ENCODE measurements at places on chromosomes 6 and 20. TPM values are rescaled to one million over a fixed set of nuclear protein-coding genes. Genes with fewer than 3 reads are reported as not detected.
A peak's percentile ranks its signal among the peaks of the same experiment; 100 is the strongest.

GRCh38 chr20:62675156-62675876, 33.0 kb downstream of the SLCO4A1 start:
- no peak for DNase-seq
- H3K4me3 ChIP-seq, result no peak overlapping the region
- H3K27ac ChIP-seq, result no peak overlapping the region
- peaks cover 6% of the 10 kb centered on the region for H3K27me3 ChIP-seq

- no peak overlapping the region for H3K27ac ChIP-seq
- no peaks in the 10 kb centered on the region for H3K4me1 ChIP-seq
- H3K4me3 ChIP-seq, result no peak overlapping the region
- DNase-seq, result no peak
Observed at GRCh38 chr6:77245026-77245425, 218.3 kb downstream of the HTR1B start.

- DNase-seq, result no peak
- no peak overlapping the region for H3K4me3 ChIP-seq
- peaks cover 31% of the 10 kb centered on the region for H3K4me1 ChIP-seq
- no peaks in the 10 kb centered on the region for H3K27me3 ChIP-seq
Observed at GRCh38 chr6:53712078-53712477, 46.5 kb upstream of the KLHL31 start.

GRCh38 chr6:63504777-63505384, 67.4 kb upstream of the LOC128125822 start:
- no peaks in the 10 kb centered on the region for H3K4me1 ChIP-seq
- H3K36me3 ChIP-seq, result no peaks in the 10 kb centered on the region
- DNase-seq, result no peak
- no peak overlapping the region for H3K4me3 ChIP-seq
- H3K27ac ChIP-seq, result no peak overlapping the region

- no peaks in the 10 kb centered on the region for H3K36me3 ChIP-seq
- peaks cover 68% of the 10 kb centered on the region for H3K4me1 ChIP-seq
- no peaks in the 10 kb centered on the region for H3K27me3 ChIP-seq
- peak overlapping the region; percentile 54 for H3K27ac ChIP-seq
- DNase-seq, result peak; percentile 84
- H3K4me3 ChIP-seq, result no peak overlapping the region
Observed at GRCh38 chr6:44567406-44567805, 179.9 kb downstream of the CDC5L start.

GRCh38 chr20:1241456-1241855, 15.6 kb downstream of the RAD21L1 start:
- H3K27me3 ChIP-seq, result no peaks in the 10 kb centered on the region
- H3K27ac ChIP-seq, result no peak overlapping the region
- no peaks in the 10 kb centered on the region for H3K36me3 ChIP-seq
- no peak overlapping the region for H3K4me3 ChIP-seq
- DNase-seq, result no peak
- H3K4me1 ChIP-seq, result peaks cover 15% of the 10 kb centered on the region

GRCh38 chr6:40714143-40714542, 127.0 kb upstream of the LRFN2 start:
- no peak overlapping the region for H3K27ac ChIP-seq
- no peaks in the 10 kb centered on the region for H3K27me3 ChIP-seq
- no peaks in the 10 kb centered on the region for H3K4me1 ChIP-seq
- no peak for DNase-seq
- H3K36me3 ChIP-seq, result no peaks in the 10 kb centered on the region

SEMG1 gene
- not detected for total RNA-seq

FUT9 gene
- not detected for total RNA-seq
